ENCODE measurements at places on chromosomes 1 and 21.

- no peak for DNase-seq
Measured at GRCh38 chr1:111967067-111967690, 22.3 kb downstream of the KCND3 start.

DNA sequence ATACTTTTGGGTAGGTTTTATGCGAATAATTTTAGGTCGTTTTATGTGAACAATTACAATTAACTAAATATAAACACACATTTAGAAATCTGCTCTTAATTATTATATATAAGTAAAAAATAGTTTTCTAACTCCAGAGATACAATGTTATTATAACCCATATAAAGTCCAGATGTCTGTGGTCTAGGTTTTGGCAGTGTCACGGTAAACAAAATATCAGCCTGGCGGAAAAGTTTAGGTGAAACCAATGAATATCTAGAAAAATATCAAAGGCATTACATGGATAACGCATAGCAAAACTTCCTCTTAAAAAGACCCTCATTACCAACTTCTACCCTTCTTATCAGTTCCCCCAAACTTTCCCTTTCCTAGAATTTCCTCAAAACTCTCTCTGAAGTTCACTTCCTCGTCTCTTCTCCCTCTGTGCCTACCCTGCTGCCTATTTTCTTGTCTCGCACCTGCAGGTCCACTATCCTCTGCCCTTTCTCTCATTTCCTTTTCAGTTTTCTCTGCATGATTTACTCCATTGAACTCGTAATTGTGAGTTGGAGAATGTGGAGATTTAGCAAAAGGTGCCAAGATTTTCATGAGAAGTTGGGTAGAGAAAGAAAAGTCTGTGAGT lies 21.8 kb downstream of the VTCN1 start:
- DNase-seq, result no peak

GRCh38 chr1:231340328-231341013 lies 2.4 kb downstream of the SPRTN start:
- DNase-seq, result no peak

DNA sequence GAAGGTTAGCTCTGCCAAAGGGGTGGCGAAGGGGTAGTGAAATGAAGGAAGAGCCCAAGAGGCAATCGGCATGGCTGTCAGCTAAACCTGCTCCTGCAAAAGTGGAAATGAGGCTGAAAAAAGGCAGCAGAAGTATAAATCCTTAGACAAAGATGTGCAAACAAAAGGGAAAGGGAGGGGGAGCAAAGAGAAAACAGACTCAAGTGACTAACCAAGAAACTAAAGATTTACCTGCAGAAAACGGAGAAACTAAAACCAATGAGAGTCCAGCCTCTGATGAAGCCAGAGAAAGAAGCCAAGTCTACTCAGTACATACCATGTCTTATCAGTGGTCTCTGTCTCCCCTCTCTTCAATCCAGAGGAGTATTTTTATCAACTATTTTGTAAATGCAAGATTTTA lies 25.4 kb downstream of the SCAF4 start:
- DNase-seq, result no peak

DNA sequence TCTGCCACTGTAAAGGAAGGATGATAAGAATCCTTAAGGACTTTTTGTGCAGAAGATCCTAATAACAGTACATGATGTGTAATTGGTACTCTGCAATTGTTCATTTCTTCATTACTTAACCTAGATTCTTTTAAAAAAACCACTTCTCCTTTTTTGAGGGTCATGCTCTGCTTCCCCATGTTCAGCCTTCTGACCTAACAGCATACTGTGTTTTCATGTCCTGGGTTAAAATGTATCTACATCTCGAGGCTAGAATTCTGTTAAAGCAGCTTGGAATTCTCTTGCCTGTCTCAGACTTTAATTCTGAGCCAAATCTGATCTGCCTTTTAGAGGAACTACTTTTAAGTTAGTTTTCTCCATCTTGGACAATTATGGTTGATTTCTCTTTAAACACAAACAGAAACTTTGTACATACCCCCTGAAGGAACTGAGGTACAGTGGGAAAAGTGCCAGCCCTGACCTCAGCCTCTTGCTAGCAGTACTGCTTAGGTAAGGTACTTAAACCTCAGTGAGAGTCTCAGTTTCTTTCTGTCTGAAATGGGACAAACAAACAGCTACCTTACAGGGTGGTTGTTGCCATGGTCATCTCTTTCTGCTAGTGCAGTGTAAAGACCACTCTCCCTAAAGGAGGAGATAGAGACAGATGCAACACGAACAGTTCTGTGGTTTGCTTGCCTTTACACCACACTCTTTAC lies 103.2 kb upstream of the DYNLT5 start:
- DNase-seq, result no peak

- no peak for DNase-seq
Measured at GRCh38 chr1:235272851-235273250, 55.1 kb downstream of the ARID4B start.
